ENCODE measurements at places on chromosomes 3 and 15. TPM values are rescaled to one million over a fixed set of nuclear protein-coding genes. Genes with fewer than 3 reads are reported as not detected.

Gene GABRR3
- not detected for total RNA-seq

Gene THBS1
- 5,210 TPM for total RNA-seq

Gene IGF2BP2
- 62.0 TPM for total RNA-seq

Gene STRIT1
- total RNA-seq: not detected

Gene LDHAL6B
- not detected for total RNA-seq

Gene GOLGA6A
- total RNA-seq: not detected

Gene PRRT3
- total RNA-seq: 1.1 TPM

Gene TRH
- not detected for total RNA-seq

Gene PDZRN3
- total RNA-seq: not detected

Gene PPCDC
- total RNA-seq: 8.4 TPM

DNA sequence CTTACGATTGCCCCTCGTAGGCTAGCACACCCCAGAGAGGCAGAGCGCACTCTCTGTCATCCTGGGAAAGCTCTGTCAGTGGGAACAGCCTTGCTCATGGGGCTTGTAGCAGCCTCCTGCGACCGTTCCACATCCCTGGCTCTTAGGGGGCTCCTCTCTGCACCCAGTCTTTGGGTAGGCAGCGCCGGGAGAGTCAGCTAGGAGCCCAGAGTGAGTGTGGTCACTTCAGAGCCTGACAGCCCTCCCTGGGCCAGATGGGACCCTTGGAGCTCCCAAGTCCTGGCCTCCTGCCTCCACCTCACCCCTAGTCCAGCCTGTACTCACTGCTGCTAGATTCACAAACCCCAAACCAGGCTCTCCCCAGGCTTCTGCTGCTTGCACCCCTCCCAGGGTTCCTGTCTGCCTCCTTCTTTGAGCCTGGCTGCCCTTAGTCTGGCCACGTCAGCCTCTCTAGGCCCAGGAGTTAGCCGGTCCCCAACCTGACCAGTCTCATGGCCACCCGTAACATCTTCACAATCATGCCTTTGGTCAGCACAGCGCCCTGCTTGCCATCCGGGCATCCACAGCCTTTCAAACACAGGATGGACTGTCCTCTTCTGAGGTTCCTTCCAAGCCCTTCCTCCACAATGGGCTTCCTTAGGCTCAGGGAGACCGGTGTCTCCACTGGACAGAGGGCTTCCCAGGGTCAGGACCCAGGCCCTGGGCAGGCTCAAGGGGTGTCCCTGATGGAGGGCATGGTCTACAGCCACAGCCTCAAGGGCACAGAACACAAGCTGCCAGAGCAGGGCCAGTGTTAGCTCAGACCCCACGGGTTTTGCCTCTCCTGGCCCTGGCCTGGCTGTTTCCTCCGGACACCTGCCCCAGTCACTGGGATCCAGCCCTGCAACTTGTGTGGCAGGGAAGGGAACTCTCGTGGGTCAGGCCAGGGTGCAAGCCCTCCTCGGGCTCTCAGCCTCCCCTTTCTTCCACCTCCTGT lies 4.6 kb downstream of the ACSBG1 start:
- no peak for DNase-seq

- DNase-seq: no peak
Measured at GRCh38 chr3:45496555-45496954, 98.0 kb upstream of the LIMD1 start.

- no peak for DNase-seq
Measured at GRCh38 chr3:23481616-23482278, 278.6 kb downstream of the UBE2E2 start.

GRCh38 chr3:24496529-24497482 lies 2.2 kb upstream of the THRB start:
- peak; percentile 2 for DNase-seq

- DNase-seq: no peak
Measured at GRCh38 chr3:186639778-186640472, at the start of gene FETUB. FETUB (plus strand) TSS chr3:186640399; CDS start chr3:186640461, 62 bp downstream.

DNA sequence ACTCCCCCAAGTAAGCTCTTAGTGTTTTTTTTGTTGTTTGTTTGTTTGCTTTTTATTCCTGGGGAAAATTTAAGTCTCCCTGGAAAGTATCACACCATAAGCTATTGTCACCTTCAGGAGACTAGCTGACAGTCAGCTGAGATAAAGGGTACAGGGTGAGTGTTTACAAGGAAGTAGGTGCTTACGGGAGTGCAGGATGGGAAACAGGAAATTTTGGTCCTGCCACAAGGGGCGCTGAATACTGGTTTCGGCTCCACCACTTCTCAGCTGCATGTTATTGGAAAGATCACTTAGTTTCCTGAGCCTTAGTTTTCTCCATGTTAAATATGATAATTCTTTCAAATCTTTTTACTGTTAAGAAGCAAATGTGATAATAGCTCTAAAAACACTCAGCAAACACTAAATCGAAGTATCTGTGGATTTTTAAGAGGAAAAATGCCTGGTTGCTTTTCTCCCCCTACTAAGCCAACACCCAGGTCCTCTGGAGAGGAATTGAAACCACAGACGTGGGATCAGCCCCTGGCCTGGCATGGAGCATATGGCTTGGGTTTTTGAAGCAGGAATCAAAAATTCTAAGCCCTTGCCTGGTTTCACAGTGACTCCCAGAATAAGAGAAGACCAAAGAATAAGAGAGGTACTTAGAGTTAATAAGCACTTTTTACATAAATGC lies 90.7 kb downstream of the SCN11A start:
- no peak for DNase-seq

DNA sequence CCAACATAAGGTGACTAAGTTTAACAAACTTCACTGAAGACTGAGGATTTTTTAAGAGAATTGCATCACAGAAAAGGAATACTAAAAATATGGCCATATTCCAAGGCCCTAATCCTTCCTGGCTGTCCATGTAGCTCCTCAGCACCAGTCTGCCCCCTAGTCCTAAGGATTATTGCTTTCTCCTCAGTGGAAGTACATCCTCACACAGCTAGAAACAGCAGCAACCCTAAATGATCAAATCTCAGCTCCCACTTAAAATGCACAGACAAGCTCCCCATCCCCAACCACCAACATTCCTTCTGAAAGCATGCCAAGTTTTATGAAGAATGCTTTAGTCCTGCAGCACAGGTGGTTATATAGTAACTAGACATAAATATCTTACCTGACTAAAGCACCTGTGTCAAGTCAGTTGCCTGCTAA lies 14.7 kb downstream of the ST3GAL6 start:
- no peak for DNase-seq

DNA sequence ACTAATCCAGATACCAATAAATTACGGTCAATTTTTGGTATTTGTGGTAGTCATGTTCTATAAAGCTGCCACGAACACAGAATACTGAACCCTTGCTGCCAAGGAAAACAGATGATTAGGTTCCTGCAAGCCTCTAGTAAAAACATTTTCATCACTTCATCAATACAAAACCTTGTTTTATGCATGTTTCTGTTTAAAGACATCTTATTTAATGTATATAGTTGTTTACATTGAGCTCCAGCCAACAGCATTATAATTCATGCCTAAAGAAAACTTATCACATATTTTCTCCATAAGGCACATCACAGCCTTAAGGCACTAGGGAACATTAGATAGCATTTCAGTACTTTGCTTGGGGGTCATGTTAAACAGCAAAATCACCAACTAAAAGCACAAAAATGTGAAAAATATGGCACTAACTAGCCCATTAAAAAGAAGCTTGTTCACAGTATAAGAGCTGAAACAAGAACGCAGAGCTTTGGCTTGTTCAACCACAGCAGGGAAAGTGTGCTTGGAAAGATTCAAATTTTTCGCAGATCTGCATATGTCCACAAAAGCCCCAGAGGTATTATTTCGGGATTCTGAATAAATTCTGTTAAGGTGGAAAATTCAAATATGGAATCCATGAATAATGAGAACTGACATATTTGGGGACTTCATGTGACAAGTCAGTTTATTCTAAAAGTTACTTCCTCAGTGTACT lies 27.7 kb downstream of the POLQ start:
- DNase-seq: no peak

GRCh38 chr3:161372321-161373260 lies 1.3 kb upstream of the SPTSSB start:
- no peak for DNase-seq

- DNase-seq: no peak
Measured at GRCh38 chr3:160931474-160931873, 173.7 kb downstream of the B3GALNT1 start.

GRCh38 chr15:55823699-55824340 lies 80.9 kb upstream of the PRTG start:
- DNase-seq: no peak

- no peak for DNase-seq
Measured at GRCh38 chr3:75782506-75782905, 2.8 kb downstream of the ZNF717 start.

DNA sequence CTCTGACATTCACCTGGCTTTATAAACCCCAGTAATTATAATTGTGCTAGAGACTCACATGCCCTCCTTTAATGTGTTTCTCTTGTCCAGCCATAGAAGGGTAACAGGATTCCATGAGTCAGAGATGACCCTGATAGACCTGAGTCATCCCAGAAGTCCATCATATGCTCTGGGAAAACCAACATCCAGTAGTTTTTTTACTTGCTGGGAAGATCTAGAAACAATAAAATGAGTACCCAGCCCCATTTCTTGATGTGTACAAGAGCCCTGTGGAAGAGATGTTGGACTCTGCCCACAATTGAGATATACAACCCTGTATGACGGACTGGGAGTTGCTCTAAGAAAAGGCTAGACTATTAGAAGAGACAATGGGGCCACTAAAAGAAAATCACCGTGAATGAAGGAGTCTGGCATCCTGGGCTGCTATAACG lies 22.4 kb upstream of the THUMPD3 start:
- no peak for DNase-seq

GRCh38 chr3:102512734-102513504 lies 78.1 kb downstream of the ZPLD1 start:
- DNase-seq: no peak

DNA sequence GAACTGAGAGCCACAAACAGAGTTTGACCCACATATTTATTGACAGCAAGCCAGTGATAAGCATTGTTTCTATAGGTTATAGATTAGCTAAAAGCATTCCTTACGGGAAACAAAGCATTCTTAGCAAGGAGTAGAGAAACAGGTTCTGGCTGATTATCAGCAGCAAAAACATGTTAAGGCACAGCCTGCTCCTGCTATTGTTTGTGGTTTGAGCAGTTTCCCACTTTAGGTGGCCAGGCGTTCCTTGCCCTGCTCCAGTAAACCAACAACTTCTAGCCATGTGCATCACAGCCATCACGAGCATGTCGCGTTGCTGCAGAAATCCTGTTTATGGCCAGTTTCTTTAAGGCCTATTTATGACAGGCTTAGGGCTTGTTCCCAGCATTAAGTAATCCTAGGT lies 44.7 kb upstream of the C2CD4B start:
- no peak for DNase-seq

- DNase-seq: no peak
Measured at GRCh38 chr15:66126031-66126441, 127.5 kb downstream of the MEGF11 start.

- no peak for DNase-seq
Measured at GRCh38 chr3:30539206-30539605, 67.2 kb upstream of the TGFBR2 start.

DNA sequence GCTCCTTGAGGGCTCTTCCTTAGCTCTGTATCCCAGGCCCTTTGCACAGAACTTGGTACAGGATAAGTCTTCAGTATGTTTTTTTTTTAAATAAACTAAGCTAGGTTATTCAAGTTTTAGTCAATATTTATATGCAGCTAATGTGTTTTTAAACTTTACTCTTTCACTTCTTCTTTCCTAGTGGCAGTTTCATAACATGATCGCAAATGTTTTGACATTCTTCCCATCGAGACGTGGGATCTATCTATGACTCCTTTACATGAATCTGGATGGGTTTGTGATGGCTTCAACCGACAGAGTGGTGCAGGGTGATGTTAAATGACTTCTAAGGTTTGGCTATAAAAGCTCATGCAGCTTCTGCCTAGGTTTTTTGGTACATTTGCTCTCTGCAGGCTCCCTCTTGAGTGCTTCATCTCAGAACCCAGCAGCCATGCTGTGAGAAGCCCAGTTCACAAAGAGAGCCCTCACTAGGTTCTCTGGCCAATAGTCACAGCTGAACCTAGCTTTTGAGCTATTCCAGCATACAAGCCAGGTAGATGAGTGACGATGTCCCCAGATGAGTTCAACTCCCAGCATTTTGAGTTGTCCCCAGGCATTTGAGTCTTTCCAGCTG lies 13.5 kb upstream of the MECOM start:
- DNase-seq: no peak

DNA sequence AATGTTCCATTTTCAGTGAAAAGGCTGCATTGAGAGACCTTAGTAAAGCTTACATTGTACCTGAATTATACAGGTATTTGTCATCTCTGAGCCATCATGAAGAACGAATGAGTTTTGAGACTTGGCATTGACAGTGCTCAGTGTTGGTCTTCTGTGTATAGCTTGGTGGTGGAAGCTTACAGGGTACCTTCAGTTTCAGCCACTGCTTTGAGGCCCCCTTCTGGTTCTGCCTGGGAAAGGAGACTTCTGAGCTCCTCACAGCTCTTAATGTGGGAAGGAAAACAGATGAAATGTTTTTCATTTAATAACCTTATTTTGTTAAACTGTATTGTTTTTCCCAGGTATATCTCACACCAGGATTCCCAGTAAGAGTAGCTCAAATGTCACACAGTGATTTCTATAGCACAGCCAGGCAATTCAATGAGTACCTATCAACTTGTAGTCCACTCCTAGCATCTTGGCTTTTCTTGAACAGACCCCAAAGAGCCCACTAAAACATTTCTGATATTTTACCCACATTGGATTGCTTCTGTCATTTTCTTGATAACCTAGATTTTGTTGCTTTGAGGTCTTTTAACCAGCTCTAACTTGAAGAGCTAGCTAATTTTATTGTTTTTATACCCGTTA lies 5.6 kb downstream of the SERPINI1 start:
- DNase-seq: no peak

DNA sequence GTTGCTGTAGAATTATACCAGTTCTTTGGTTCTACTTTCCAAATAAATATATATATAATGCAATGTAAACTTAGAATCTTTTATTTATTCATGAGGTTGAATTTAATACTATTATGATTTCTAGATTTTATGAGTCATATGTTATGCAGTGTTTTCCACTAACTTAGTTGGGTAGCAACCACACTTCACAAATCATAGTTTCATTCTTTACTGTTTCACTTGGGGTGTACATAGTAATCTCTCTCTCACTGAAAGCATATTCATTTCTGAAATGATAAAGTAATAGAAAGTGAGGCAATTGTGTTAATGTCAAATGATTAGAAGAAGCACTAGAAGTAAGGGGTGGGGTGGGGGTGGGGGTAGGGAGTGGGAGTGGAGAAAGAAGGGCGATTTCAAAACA lies 52.6 kb downstream of the IQCH start:
- DNase-seq: no peak

GRCh38 chr3:44099566-44100297 lies 142.0 kb upstream of the TOPAZ1 start:
- no peak for DNase-seq

GRCh38 chr3:78090382-78090781 lies 1050.5 kb downstream of the ROBO2 start:
- no peak for DNase-seq

Data from pulmonary artery endothelial cell (primary cell).